Tibial nerve (tissue), 4 donors: ENCODE measurements at places on chromosomes 12 and 14.

DNA sequence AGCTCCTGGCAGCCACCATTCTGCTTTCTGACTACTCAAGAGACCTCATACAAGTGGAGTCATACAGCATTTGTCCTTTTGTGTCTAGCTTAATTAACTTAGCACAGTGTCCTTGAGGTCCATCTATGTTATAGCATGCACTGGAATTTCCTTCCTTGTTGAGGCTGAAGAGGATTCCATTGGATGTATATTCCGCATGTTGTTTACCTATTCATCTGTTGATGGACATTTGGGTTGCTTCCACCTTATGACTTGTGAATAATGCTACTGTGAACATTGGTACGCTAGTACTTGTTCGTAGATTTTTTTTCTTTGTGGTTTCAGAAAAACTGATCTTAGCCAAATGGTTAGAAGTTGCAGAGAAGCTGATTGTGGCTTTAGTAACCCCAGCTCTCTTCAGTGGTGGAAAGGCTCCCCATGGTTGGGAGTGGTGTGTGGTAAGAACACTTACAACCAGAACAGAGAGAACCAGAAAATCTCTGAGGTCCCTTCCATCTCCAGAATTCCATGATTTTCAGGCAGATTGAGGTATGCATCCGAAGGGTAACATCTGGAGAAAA is 118.4 kb downstream of the SAMD4A start:
- no peak for DNase-seq

DNA sequence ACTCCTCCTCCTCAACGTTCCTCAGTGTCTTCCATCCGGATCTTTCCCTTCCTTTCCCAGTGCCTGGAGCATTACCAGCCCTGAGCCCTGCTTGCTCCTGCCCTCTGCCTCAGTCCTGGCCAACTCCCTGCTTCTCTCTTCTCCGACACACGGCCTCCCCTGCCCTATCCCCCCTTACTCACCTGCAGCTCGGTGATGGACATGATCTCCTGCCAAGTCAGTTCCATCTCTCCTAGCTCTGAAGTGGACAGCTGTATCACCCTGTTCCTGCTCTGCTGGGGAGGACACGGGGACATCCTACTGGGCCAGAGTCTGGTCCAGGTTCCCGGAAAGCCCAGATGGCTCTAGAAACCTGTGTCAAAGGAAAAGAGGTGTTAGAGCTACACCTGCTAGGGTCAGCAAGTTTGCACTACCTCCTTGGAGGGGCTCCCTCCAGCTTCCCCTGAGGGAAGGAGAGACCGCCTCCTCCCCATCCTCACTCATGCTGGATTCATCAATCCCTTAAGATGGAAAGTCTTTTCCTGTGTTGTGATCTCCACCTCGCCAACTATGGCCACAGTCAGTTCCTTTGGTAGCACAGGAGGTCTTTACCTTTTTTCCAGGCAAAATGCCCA is 5.8 kb downstream of the NFE2 start:
- DNase-seq: no peak

DNA sequence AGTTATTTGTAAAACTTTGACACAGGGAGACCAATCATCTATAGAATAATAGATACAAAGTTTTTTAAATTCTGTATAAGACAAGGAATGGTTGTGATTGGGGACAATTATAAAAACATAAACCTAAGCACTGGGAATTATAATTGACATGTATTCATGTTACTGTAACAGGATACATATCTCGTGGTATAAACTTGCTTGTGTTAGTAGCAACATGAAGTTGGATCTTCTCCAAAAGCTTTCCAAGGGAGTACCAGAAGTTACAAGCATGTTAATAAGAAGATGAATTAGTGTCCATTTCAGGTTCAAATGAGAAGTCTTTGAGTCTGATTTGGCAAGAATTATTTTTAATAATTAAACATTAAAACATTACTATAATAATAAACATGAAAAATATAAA is 42.2 kb downstream of the CDKL1 start:
- no peak for DNase-seq

GRCh38 chr12:2467447-2468195 is 327.1 kb upstream of the FKBP4 start:
- no peak for DNase-seq

DNA sequence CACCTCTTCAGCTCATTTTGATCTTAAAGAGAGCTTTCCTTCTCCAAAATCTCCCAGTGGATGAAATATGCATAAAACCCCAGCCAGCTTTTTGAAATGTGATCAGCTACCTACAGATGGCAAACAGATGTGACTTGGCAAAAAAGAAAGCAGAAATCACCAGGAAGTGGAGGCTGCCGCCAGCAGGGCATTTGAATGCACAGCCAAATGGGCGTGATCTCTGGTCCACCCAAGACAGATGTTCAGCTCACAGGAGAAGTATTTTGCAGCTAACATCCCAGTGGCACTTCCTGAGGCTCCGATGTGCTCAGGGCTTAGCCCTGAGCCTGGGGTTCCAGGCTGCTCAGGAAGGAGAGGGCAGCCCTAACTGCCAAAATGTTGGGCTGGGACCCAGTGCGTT is 78.3 kb downstream of the LGMN start:
- DNase-seq: no peak

DNA sequence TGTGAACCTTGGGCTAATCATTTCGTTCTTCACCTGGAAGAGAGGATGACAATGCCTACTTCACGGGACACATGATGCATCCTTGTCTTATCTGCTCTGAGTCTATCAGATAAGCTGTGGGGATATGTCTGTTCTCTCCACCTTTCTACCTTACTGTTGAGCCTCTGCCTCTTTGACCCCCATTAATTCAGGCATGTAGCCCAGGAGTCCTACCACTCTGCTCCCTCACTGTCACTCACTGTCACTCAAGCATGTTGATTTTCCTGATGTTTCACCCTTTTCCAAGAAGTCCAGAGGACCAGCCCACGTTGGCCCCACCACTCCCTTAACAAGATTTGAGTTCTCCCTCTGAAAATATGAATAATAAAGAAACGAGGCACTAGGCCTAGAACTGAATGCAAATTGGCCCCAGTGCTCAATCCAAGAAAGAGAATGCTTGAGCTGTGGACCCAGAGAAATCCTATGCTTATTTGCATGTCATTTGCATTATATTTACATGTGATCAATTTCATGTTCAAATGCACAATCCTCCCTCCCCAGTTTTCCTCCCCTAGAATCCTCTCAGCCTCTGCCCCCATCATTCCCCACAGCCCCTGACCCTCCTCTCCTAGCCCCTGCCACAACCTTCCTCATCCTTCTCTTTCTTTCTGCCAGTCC is 6.4 kb upstream of the SMUG1 start:
- DNase-seq: no peak

GRCh38 chr14:93829839-93830481 is 41.7 kb upstream of the PRIMA1 start:
- DNase-seq: no peak

- DNase-seq: no peak
These were observed 47.4 kb upstream of the FLRT2 start for GRCh38 chr14:85482552-85482951.

GRCh38 chr12:68998041-68998440 is 65.1 kb upstream of the CPM start:
- no peak for DNase-seq

- no peak for DNase-seq
These were observed 225.1 kb upstream of the CRY1 start for GRCh38 chr12:107318556-107318805.

DNA sequence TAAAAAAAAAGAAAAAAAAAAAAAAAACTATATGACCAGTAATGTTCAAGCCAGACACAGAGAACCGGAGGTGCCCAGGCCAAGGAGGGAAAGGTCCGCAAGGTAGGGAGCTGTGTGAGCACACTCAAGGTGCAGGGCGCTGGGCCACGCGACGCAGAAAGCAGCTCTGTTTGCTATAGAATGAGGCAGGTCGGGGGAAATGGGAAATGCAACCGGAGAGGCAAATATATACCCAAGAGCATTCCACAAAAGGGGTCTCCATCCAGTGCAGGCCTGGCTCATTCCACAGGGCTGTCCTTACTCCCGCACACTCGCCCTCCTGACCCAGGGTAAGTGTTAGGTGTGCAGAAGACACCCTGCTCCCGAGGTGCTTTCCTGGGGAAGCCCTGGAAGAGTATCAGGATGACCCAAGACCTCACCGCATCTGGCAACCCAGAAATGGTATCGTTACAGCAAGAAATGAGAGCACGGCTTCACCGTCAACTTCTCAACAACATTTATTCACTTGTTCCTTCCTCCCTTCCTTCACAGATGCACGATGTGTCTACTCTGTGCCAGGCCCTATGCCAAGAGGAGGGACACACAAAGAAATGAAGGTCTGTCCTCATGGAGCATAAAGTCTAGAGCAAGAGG is 86.4 kb downstream of the BCL11B start:
- DNase-seq: no peak
